ENCODE measurements at places on chromosomes 1 and 21. TPM values are rescaled to one million over a fixed set of nuclear protein-coding genes. Genes with fewer than 3 reads are reported as not detected.
A peak's percentile ranks its signal among the peaks of the same experiment; 100 is the strongest.

The AVPR1B gene
- total RNA-seq = not detected

The OR6K3 gene
- total RNA-seq = not detected

The OLFML2B gene
- 0.27 TPM for total RNA-seq

The SLAMF1 gene
- total RNA-seq = 22.9 TPM

The HLX gene
- 2.3 TPM for total RNA-seq

The SIK1 gene
- total RNA-seq = 1.9 TPM

The MFSD2A gene
- total RNA-seq = 8.7 TPM

DNA sequence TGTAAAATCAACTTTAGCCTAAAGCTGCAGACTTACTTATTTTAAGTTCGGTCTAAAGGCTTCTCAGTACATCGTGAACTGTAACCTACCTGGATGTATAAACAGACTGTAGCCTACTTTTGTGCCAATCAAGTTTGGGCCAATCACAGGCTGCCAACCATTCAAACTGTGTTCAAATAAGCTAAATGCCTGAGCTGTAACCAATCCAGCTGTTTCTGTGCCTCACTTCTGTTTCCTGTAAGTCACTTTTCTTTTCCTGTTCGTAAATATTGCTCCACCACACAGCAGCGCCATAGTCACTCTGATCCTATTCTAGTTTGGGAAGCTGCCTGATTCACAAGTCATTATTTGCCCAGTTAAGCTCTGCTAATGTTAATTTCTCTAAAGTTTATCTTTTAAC is 37.5 kb upstream of the SLAMF9 start:
- no peaks in the 10 kb centered on the region for H3K27me3 ChIP-seq
- H3K36me3 ChIP-seq = no peaks in the 10 kb centered on the region
- H3K4me1 ChIP-seq = no peaks in the 10 kb centered on the region
- no peak overlapping the region for H3K4me3 ChIP-seq
- DNase-seq = peak; percentile 17
- no peak overlapping the region for H3K27ac ChIP-seq

GRCh38 chr1:228376651-228377631 is 29.7 kb downstream of the TRIM11 start:
- no peaks in the 10 kb centered on the region for H3K4me1 ChIP-seq
- peaks cover 4% of the 10 kb centered on the region for H3K27me3 ChIP-seq
- peaks cover 7% of the 10 kb centered on the region for H3K36me3 ChIP-seq
- no peak for DNase-seq
- H3K27ac ChIP-seq = no peak overlapping the region

DNA sequence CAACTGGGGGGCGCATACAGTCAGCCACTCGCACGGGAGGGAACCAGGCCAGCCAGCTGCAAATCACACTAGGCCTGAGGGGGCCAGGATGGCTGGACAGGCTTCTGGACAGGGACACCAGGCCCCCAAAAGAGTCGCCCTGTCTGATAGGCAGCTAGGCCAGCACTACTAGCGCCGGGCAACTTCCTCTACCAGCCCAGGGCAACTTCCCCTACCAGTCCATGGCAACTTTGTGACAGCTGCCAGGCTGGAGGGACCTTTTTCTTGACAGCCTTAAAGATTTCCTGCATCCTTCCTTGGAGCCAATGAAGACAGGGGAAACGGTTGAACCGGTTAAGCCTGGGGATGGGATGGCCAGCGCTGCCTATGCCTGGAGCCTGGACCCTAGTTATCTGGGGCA is 5.1 kb downstream of the IFFO2 start:
- peak overlapping the region; percentile 50 for H3K4me3 ChIP-seq
- no peaks in the 10 kb centered on the region for H3K27me3 ChIP-seq
- DNase-seq = peak; percentile 26
- peaks cover 82% of the 10 kb centered on the region for H3K4me1 ChIP-seq
- H3K36me3 ChIP-seq = no peaks in the 10 kb centered on the region

DNA sequence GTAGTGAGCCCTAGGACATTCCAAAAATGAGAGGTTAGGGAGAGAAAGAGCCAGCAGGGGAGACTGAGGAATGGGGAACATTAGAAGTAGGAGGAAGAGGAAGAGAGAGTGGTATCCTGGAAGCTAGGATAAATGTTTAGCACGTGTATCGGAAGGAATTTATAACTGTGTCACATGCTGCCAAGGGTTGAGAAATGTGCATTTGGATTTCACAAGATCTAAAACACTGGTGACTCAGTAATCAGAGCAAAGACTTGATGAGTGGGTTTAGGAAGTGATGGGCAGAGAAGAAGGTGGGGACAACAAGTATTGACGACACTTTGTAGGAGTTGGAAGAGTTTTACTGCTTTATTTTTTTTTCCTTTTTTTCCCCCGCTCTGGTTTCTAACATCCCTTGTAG is 193.9 kb downstream of the FMN2 start:
- H3K4me1 ChIP-seq = no peaks in the 10 kb centered on the region
- no peak for DNase-seq
- H3K36me3 ChIP-seq = no peaks in the 10 kb centered on the region
- H3K27ac ChIP-seq = no peak overlapping the region

DNA sequence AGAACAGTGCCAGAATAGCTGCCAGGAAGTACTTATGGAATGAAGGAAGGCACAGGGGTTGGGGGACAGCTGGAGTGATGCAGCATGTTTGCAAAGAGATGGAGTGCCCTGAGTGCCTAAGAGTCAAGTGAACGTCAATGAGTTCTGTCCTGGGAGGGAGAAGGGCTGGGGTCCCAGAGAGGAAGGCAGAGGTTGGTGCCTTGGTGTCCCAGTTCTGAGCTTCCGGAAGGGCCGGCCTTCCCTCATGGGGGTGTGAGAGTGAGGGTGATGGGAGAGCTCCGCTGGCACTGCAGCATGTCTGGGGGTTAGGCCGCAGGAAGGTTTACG is 17.6 kb downstream of the NES start:
- peaks cover 13% of the 10 kb centered on the region for H3K27me3 ChIP-seq
- no peaks in the 10 kb centered on the region for H3K36me3 ChIP-seq
- no peak overlapping the region for H3K4me3 ChIP-seq
- H3K4me1 ChIP-seq = peaks cover 39% of the 10 kb centered on the region
- H3K27ac ChIP-seq = no peak overlapping the region

DNA sequence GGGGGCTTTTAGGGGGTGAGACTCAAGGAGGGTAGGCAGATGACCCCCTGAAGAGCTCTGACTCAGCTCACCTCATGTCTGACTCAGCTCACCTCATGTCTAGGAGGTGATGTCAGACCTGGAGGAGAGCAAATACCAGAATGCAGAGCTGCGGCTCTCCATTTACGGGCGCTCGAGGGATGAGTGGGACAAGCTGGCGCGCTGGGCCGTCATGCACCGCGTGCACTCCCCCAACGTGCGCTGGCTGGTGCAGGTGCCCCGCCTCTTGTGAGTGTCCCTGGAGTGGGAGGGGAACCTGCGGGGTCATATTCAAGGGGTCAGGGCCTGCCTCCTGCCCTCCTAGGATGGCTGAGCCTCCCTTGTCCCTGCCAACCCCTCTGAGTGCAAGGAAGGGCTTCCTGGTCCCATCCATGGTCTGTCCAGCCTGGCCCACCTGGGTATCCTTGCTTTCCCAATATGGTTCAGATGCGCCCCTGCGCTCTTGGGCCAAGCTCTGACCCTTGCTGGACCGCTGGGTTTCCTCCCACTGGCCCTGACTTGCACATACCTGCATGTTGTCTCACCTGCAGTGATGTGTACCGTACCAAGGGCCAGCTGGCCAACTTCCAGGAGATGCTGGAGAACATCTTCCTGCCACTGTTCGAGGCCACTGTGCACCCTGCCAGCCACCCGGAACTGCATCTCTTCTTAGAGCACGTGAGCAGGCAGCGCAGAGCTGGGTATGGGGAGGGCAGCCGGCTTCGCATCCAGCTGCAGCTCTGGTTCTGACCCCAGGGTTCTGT is 9.1 kb downstream of the AMPD2 start:
- no peaks in the 10 kb centered on the region for H3K27me3 ChIP-seq
- H3K4me3 ChIP-seq = no peak overlapping the region
- no peak overlapping the region for H3K27ac ChIP-seq

DNA sequence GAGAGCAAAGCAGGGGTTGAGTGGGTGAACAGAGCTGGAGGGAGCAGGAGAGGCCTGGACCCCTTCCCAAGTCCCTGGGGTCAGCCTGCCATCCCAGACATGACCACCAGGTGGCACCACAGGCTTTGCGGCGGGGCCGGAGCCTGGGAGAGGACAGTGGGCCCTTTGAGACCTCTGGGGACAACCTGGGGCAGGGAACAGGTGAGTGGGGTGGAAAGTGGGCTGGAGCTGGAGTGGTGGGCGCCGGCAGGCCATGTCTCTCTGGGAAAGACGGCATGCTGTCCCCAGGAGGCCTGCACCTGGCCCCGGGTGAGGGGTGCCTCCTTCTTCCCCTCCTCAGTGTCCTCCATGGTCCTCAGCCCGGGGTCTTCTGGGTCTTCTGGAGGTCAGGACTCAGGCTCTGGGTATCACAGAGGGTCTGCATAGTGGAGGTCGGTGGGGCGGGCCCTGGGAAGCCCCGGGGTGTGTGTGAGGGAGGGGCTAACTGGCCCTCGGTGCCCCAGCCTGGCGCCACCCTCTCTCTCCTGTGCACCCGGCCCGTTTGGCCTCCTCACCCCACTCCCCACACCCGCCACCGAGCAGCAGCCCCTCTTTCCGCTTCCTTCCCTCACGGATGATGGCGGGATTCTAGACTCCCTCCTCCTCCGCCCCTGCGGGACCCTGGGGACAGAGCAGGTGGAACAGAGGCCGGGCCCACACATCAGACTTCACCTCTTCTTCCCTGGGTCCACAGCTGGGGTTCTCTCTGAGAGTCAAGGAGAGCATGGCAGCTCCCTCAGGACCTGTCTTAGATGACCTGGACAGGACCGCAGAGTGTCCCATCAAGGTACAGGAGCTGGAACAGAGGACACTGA is 28.5 kb upstream of the PKP1 start:
- H3K4me3 ChIP-seq = no peak overlapping the region
- no peaks in the 10 kb centered on the region for H3K36me3 ChIP-seq
- H3K27me3 ChIP-seq = peaks cover 3% of the 10 kb centered on the region
- DNase-seq = no peak
- H3K4me1 ChIP-seq = no peaks in the 10 kb centered on the region

- DNase-seq = no peak
- no peaks in the 10 kb centered on the region for H3K4me1 ChIP-seq
- H3K4me3 ChIP-seq = no peak overlapping the region
- H3K27ac ChIP-seq = no peak overlapping the region
Measured at GRCh38 chr21:28294051-28294450, 698.6 kb downstream of the LTN1 start.

GRCh38 chr1:168507231-168507630 is 36.6 kb downstream of the XCL2 start:
- no peaks in the 10 kb centered on the region for H3K36me3 ChIP-seq
- peaks cover 36% of the 10 kb centered on the region for H3K4me1 ChIP-seq
- DNase-seq = no peak
- no peaks in the 10 kb centered on the region for H3K27me3 ChIP-seq
